NCI-H774 (cell line): ENCODE measurements at places on chromosomes 2 and 18.
A peak's percentile ranks its signal among the peaks of the same experiment; 100 is the strongest.

DNA sequence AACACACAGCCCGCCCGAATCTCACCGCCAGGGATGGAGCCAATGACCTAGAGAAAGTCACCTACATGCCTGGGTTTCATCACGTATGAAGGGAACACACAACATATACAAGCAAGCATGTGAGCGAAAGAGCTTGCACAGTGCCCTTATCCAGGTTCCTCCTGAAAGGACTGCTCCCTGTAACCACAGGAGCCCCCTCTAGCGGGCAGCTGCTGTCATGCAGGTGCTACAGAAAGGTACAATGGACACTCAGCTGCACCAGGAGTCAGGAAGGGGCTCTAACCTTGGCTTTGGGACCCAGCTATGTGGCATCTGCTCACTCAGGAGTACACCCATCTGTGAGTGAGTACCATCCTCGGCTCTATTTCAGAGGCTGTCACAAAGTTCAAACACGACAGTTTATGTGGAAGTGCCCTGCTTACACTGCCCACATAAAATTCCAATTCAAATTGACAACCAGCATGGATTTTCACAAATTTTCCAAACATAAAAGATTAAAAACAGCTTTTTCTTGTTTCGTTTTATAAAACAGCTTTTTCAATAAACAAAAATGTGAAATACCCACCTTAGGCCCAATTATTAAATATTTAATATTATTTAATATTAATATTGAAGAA is 3.5 kb downstream of the NDUFA10 start:
- peak; percentile 18 for DNase-seq

GRCh38 chr2:22904126-22904684 is 480.8 kb upstream of the KLHL29 start:
- no peak for DNase-seq

- no peak for DNase-seq
Observed at GRCh38 chr2:1593371-1594122, 150.8 kb downstream of the PXDN start.

- no peak for DNase-seq
Observed at GRCh38 chr2:199524689-199525574, 67.2 kb upstream of the SATB2 start.

- peak; percentile 33 for DNase-seq
Observed at GRCh38 chr2:202178346-202178958, 59.9 kb downstream of the SUMO1 start.

GRCh38 chr18:79624356-79625170 is 55.0 kb upstream of the CTDP1 start:
- no peak for DNase-seq

DNA sequence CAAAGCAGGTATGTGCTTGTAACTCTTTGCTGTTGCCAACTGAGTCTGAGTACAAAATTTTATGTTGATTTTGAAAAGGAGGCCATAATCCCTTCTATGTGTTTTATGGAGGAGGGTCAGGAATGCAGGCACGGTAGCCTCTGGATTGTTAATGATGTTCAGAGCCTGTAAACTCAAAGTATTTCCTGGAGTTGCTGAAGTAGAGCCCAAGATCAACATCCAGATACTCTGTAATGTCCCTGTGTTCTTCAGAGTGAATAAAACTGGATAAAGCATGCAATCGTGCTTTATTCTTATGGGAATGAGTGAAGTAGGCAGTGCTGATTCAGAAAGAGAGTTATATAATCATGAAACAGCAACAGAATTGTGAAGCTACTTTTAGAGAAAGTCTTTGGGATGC is 61.8 kb upstream of the CHRNA1 start:
- no peak for DNase-seq

DNA sequence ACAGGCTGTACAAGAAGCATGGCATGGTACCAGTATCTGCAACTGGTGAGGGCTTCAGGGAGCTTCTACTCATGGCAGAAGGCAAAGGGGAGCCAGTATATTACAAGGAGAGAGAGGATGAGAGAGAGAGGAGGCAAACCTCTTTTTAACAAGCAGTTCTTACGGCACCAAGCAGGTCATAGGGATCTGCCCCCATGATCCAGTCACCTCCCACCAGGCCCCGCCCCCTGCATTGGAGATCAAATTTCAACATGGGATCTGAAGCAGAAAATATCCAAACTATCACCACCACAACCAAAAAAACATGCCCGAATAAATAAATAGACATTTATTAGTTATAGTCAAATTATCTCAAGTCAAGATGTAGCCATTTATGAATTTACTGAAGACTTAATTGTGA is 14.5 kb upstream of the SLC35F5 start:
- no peak for DNase-seq

DNA sequence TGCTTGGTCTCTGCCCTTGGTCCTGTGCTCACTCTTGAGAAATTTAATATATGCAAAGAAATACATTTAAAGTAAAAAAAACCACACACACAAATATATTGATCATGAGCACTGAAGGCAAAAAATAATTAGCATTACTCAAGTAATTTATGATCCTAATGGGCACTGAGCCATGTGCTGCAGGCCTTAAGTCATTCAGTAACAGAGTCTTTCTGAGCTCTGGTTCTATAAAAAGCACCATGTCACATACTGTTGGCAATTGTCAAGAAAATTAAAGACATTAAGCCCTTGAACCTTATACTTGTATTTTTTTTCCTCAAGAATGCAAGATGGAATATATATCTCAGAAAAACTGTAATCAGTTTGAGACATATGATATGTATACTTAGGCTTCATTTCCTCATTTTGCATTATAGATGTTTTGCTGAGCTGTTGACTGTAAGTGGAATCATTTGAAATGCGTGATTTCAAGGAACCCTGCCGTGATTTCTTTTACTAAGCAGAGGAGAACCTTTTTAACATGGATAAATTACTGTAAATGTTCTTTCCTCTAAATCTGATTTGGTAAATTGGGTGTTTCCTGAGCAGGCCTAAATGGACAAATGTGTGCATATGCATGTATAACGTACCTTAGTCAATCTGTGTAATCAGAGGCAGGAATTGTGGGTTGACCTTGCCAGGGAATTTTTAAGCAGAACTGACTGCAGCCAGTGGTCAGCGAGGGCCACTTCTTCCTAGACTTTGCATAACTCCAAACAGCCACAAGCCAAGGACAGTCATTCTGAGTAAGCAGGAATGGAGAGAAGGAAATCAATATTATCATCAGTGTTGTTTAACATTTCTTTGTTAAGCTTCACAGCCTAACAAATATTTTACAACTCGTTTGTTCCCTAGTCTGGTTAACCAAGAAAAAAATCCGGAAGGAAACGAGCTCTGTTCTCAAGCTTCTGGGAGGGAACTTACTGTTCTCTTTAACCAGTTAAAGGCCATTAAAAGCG is 191.5 kb upstream of the ATP5MC3 start:
- DNase-seq: no peak

DNA sequence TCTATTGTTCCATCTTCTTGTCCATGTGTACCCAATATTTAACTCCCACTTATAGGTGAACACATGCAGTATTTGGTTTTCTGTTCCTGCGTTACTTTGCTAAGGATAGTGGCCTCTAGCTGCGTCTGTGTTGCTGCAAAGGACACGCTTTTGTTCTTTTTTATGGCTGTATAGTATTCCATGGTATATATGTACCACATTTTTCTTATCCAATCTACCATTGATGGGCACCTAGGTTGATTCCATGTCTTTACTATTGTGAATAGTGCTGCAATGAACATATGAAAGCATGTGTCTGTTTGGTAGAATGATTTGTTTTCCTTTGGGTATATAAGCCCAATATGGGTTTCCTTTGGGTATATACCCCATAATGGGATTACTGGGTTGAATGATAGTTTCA is 77.3 kb upstream of the MMADHC start:
- no peak for DNase-seq

GRCh38 chr2:240930096-240930630 is 24.0 kb downstream of the CROCC2 start:
- DNase-seq: no peak

GRCh38 chr18:37378336-37379010 is 187.1 kb downstream of the CELF4 start:
- no peak for DNase-seq

DNA sequence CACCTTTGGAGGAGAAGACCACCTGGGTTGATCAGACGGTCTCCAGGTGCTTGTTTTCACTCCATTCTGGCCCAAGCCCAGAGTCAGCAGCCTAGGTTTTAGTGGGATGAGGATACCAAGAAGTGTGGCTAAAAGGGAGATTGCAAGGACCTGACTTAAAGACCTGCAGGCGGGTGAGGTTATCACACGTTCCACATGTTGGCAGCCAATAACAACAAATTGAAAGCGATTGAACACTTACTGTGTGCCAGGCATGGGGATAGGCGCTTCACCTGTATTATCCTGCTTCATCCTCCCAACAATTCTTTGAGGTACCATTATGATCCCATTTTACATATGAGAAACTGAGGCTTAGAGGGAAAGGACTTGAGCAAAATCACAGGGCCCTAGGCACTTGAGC is 5.0 kb downstream of the ARL4C start:
- DNase-seq: no peak

DNA sequence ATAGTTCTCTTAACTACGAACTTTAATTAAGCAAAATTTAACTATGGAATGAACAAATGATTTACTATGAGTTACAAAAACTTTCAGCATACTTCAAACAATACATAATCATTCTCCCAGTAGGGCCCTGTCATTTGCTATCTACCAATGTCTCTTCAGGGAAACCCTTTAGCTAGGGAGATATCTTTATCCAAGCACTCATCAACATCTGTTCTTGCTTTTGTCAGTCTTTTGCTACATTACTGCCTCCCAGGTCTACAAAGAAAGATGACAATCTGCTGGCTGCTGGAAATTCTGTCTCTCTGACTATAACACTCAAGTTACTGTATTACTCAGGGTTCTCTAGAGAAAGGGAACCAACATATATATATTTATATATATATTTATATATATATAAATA is 1626.3 kb upstream of the CELF4 start:
- no peak for DNase-seq

- no peak for DNase-seq
Observed at GRCh38 chr2:237806334-237806733, 7.8 kb downstream of the RBM44 start.

DNA sequence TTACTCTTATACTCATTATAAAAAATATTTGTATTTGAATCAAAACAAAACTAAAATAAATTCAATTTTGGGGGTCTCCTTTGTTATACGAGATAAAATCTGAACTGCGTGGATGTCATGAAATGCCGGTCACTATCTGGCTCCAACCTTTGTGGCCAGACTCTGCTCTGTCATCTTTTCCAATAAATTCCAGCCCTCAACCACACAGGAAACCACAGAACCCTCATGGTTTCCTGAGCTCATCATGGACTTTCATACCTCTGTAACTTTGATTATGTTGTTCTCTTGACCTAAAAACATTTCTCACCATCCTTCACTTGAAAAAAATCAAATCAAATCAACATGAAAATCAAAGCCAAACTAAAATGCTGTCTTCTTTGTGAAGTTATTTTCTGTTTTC is 724.7 kb downstream of the METTL4 start:
- no peak for DNase-seq

GRCh38 chr2:44246436-44246835 is 28.8 kb upstream of the SLC3A1 start:
- no peak for DNase-seq

GRCh38 chr2:110816404-110817365 is 84.3 kb downstream of the ACOXL start:
- DNase-seq: no peak

DNA sequence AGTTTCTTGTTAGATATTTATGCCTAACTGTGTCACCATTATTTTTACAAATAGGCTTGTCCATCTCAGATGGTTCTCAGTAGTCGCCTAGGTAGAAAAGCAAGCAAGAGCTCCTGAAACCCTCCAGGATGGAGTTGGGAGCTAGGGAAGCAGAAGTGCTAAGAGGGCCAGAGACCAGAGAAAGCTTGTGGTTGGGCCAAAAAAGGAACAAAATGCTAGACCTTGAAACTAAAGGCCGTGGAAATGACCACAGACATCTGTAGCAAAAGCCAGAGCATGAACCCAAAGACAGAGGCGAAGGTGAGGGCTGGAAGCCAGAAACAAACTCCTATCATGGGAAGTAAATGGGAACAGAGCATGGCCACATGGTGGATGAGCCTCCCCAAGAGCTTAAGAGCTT is 29.9 kb upstream of the RMDN2 start:
- no peak for DNase-seq

DNA sequence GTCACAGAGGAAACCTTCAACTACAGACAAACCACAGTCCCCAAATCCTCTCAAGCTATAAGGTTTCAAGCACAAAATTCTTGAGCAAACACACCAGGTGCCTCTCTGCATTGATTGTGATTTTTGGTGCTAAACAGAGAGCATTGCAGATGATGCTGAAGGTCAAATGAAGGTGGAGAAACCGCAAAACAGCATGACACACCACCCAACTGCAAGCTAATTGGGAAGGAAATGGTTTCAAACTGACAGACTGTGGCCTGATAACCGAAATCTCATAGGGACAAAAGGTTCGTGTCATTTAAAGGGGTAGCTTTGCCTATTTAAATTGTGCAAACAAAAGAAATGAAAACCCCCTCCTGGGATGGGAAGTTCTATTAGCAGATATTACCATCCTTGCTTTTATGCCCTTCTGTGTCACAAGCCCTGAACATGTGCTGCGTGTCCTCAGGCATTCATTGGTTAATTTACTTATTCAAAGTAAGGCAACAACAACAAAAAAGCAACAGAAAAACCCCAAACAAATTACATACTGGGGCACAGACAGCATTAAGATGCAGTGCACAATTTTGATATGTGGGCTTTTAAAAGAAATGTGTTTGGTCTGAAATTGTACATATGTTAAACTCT is 154.9 kb downstream of the AQP4 start:
- no peak for DNase-seq

DNA sequence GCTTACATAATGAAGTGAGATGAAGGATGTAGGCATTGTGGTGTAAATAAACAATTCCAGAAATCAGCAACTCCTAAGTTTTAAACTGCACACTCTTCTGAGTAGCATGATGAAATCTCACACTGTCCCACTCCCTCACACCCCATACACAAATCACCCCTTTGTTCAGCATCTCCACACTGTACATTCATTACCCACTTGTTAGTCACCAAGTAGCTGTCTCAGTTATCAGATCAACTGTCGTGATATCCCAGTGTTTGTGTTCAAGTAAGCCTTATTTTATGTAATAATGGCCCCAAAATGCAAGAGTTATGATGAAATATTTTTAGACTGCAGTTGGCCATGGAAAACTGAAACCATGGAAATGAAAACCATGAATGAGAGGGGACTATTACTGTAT is 135.7 kb downstream of the GRB14 start:
- no peak for DNase-seq

GRCh38 chr2:102052365-102052764 is 60.6 kb downstream of the IL1R2 start:
- DNase-seq: no peak

- DNase-seq: no peak
Observed at GRCh38 chr2:184793176-184793575, 194.8 kb downstream of the ZNF804A start.

- DNase-seq: no peak
Observed at GRCh38 chr2:769771-770170, 92.6 kb upstream of the TMEM18 start.

DNA sequence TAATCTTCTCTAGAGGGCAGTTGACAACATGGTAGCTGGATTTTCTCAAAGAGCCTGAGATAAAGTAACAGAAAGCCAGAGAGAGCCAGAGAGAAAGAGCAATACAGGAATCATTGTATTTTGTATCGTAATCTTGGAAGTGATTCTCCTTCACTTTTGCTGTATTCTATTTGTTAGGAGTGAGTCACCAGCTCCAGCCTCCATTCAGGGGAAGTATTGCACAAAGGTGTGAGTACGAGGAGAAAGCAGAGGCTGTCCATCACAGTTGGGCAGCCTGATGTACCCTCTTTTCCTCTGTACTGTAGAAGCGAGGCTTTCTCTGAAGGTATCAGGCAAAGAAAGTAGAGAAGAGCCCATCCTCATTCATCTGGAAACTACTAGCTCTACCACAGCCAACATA is 176.8 kb downstream of the KCNS3 start:
- no peak for DNase-seq
